ENCODE measurements at places on chromosomes 7 and 10.

DNA sequence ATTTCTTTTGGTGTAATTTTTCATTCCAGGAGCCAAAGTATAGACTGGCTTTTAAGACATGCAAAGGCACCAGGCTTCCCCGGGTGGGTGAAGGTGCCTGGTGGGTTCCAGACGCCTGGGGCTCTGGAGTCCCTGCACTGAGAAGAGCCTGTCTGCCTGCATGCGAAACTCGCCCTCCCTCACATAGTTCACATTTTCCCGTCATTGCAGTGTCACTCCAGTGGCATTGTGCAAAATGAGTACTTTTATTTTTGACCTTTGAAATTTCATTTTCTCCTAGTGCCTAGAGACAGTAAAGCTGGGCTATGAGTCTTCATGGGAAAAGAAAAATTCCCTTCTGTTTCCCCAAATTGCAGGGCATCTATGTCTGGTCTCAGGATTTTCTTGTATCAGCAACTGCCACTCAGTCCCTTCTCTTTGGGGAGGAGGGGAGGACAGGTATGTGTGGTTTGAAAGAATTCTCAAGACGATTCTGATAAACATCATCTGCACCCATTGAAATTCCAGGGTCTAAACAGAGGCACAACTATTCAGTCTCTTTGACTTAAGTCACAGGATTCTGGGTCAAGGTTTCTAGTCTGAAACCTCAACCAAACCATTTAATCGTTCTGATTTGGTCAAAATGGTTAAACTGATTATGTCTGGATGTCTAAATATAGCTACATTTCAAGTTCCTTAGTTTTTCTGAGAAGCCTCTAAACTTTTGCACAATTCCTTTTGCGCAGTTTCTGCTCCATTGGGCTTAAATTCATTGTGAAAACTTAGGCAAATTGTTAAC is 107.8 kb downstream of the CYP26A1 start:
- H3K27ac ChIP-seq = no peak overlapping the region
- H3K36me3 ChIP-seq = no peaks in the 10 kb centered on the region
- no peak for DNase-seq
- H3K4me3 ChIP-seq = no peak overlapping the region
- peaks cover 3% of the 10 kb centered on the region for H3K4me1 ChIP-seq

- no peak overlapping the region for H3K27ac ChIP-seq
- H3K36me3 ChIP-seq = no peaks in the 10 kb centered on the region
- no peaks in the 10 kb centered on the region for H3K27me3 ChIP-seq
- no peak for DNase-seq
- no peak overlapping the region for H3K4me3 ChIP-seq
- no peaks in the 10 kb centered on the region for H3K4me1 ChIP-seq
These were observed 51.0 kb downstream of the SKAP2 start for GRCh38 chr7:26813432-26813831.

- no peak overlapping the region for H3K27ac ChIP-seq
- H3K4me3 ChIP-seq = no peak overlapping the region
These were observed 132.7 kb downstream of the KCNMA1 start for GRCh38 chr10:77504873-77505257.

GRCh38 chr10:132011024-132011423 is 29.3 kb upstream of the BNIP3 start:
- no peaks in the 10 kb centered on the region for H3K27me3 ChIP-seq
- peaks cover under 1% of the 10 kb centered on the region for H3K4me1 ChIP-seq
- H3K36me3 ChIP-seq = no peaks in the 10 kb centered on the region
- no peak overlapping the region for H3K27ac ChIP-seq

DNA sequence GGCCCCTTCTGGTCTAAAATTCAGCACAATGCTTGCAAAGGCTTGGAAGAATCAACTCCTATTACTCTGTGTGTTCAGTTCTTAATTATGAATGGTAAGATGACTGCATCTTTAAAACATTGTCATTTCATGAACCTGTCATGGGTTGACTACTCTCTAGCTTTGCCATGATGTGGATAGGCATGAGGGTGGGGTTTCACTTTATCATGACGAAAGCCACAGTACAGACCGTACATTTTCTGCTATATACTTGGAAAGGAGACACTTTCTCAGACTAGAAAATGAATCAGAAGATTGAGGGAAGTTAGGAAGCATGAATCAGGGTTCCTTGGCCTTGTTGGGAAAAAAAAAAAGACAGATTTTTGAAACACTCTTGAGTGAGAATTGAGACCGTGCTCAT is 19.7 kb upstream of the MSRB2 start:
- no peak overlapping the region for H3K27ac ChIP-seq
- no peak for DNase-seq
- H3K4me3 ChIP-seq = no peak overlapping the region
- H3K27me3 ChIP-seq = peaks cover 9% of the 10 kb centered on the region
- no peaks in the 10 kb centered on the region for H3K36me3 ChIP-seq

DNA sequence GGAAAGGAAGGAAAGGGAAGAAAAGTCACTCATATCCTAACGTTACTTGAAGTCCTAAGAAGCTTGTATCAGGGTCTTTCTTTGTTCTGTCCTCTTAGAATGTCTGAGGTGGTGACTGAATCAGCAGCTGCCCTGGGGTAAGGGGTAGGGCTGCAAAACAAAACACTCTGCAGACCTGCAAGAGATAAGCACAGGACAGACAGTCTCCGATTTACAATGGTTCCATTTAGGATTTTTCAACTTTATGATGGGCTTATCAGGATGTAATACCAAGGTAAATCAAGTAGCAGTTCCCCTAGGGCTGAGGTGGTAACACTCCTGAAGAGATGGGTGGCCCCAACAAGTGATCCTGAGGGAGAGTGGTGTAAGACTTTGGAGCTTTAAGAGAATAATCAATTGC is 16.5 kb downstream of the KDM7A start:
- no peaks in the 10 kb centered on the region for H3K36me3 ChIP-seq
- no peak overlapping the region for H3K4me3 ChIP-seq
- H3K27me3 ChIP-seq = no peaks in the 10 kb centered on the region
- no peak for DNase-seq

GRCh38 chr10:102410429-102411073 is 8.0 kb downstream of the PSD start:
- peaks cover 73% of the 10 kb centered on the region for H3K27me3 ChIP-seq
- H3K27ac ChIP-seq = no peak overlapping the region
- H3K4me1 ChIP-seq = peaks cover 24% of the 10 kb centered on the region
- H3K4me3 ChIP-seq = peak overlapping the region; percentile 31

DNA sequence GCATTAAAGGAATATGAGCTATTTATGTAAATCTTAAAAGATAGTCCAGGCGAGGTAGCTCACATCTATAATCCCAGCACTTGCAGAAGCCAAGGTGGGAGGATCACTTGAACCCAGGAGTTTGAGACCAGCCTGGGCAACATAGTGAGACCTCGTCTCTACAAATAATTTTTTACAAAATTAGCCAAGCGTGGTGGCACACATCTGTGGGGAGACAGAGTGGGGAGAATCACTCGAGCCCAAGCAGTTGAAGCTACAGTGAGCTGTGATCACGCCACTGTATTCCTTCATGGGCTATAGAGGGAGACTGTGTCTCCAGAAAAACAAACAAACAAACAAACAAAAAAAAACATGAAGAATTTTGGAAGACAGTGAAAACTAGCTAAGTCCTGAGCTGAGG is 28.4 kb downstream of the HERC4 start:
- DNase-seq = no peak
- H3K27ac ChIP-seq = no peak overlapping the region
- peaks cover 10% of the 10 kb centered on the region for H3K36me3 ChIP-seq
- H3K4me1 ChIP-seq = no peaks in the 10 kb centered on the region
- no peak overlapping the region for H3K4me3 ChIP-seq
- no peaks in the 10 kb centered on the region for H3K27me3 ChIP-seq
